LHCN-M2 (cell line): ENCODE measurements at places on chromosomes 3 and 15.

DNA sequence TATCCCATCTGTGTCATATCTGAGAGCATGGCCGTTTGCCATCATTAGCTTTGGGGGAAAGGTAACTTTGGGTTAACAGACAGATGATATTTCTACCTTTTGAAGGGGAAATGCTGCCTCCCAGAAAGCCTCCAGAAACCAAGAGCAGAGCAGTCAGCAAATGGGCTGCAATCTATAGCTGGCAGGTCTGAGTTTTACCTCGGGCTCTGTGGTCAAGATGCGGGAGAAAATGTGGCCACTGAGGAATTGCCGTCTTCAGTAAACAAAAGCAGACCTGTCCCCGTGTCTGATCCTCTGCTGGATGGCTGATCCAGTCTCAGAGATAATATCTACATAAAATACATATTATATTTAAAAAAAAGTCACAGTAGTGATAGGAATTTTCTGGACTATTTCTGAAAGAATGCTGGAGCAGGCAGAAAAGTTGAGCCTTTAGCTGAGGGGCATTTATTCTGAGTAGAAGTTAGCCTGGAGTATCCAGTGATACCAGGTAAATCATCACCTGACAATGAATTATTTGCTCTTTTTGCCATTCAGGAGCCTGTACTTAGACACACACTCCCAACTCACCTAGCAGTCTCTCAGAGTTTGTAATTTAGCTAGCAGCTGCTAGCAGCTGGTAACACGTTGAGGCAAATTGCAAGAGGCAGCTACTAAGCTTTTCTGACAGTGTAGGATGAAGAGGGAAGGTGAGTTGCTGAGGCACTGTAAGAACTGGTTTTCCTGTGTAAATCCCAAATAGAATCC lies 285.3 kb upstream of the RARB start:
- DNase-seq: no peak

GRCh38 chr15:33742800-33743199 lies 225.5 kb upstream of the CHRM5 start:
- DNase-seq: no peak

DNA sequence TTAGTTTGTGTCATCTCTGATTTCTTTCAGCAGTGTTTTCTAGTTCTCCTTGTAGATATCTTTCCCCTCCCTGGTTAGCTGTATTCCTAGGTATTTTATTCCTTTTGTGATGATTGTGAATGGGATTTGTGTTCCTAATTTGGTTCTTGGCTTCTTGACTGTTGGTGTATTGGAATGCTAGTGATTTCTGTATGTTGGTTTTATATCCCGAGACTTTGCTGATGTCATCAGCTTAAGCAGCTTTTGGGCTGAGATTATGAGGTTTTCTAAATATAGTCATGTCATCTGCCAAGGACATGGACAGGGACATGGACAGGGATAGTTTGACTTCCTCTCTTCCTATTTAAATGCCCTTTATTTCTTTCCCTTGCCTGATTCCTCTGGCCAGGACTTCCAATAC lies 35.8 kb downstream of the MYO9A start:
- DNase-seq: peak; percentile 7

GRCh38 chr3:13582366-13583250 lies 33.7 kb downstream of the FBLN2 start:
- no peak for DNase-seq

DNA sequence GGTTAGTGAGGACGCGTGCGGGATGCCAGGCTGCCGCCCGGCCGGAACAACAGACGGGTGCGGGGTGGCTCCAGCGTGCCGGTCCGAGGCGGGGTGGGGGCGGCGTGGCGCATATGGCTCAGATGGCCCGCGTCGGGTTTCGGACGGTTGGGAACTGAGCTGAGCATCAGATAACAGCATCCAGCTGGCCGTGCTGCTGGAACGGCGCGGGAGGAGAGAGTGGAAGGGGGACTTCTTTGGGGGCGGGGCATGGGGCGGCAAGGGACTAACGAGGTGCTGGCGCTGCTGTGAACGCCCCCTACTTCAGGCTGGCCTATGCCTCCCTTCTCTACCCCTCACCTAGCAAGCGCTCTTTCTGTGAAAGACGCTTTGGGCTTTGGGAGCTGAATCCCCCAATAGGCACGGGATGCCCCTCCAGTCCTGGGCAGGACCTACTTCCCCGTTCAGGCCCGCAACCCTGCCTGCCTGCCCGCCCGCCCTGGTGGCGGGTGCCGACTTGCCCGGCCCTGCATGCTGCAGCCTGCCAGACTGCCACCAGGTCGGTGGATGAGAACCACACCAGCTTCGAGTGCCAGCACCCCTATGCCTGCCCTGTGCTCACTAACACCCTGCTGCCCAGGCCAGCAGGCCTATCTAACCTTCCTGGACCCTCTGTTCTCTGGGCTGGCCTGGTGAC lies 542 bp downstream of the INKA1 start:
- DNase-seq: no peak
